Effector memory CD8-positive, alpha-beta T cell (primary cell): ENCODE measurements at places on chromosomes 16 and 17.

GRCh38 chr17:58379511-58379824 is 27.5 kb upstream of the SUPT4H1 start:
- no peak for DNase-seq
- H3K4me1 ChIP-seq, result peaks cover 36% of the 10 kb centered on the region
- no peaks in the 10 kb centered on the region for H3K27me3 ChIP-seq
- no peak overlapping the region for H3K4me3 ChIP-seq

- no peak for DNase-seq
- H3K4me3 ChIP-seq, result no peak overlapping the region
- no peaks in the 10 kb centered on the region for H3K4me1 ChIP-seq
- no peaks in the 10 kb centered on the region for H3K36me3 ChIP-seq
- H3K27ac ChIP-seq, result no peak overlapping the region
Measured at GRCh38 chr16:18072161-18072560, 264.4 kb downstream of the NPIPA8 start.

DNA sequence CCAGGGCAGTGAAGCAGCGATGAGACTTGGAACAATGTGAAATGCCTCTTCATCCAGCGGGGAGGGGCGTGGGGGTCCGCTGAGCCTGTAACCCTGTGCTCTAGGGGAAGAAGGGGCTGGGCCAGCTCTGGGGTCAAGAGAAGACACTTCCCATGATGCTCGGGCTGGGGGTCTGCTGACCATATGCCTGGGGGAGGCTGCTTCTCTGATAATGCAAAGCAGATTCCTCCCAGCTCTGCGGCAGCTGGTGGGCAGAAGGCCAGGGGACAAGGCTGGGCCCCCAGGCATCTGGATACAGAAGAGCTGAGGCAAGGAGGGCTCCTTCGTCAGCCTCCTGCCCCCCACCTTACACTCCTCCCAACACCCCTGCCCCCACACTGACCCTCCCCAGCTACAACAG is 24.7 kb downstream of the NGFR start:
- no peak overlapping the region for H3K4me3 ChIP-seq
- DNase-seq, result no peak
- no peaks in the 10 kb centered on the region for H3K36me3 ChIP-seq
- no peak overlapping the region for H3K27ac ChIP-seq

DNA sequence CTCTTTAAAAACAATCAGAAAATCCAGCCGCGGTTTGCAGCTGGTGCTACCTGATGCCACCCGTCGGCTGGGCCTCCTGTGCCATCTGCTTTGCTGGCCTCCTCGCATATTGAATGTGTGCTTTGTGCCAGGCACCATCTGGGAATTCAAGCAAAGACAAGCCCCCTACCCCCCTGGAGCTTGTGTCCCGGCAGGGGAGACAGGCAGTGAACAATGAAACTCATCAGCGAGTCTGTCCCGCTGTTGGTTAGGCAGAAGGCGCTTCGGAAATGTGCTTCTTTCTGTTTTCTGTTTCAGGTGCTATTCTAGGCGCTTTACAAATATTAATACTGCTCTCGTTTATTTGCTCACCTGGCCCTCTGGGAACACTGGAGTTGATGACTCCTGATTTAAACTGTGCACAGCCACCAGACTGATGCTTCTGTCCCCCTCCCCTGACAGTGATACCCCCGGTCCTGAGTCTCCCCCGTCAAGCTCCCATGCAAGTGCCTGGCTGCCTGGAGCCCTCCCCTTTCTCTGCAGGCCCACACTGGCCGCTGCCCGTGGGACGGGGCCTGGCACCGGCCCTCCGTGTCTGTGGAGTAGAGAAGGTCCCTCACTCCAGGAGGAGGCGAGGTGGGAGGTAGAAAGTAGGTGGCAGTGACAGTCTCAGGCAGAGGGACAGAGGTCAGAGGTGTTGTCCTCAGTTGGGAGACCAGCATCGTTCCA is 126.1 kb upstream of the PLCG2 start:
- peaks cover 10% of the 10 kb centered on the region for H3K36me3 ChIP-seq
- H3K4me3 ChIP-seq, result no peak overlapping the region
- no peak for DNase-seq
- no peaks in the 10 kb centered on the region for H3K27me3 ChIP-seq
- peaks cover 8% of the 10 kb centered on the region for H3K4me1 ChIP-seq

DNA sequence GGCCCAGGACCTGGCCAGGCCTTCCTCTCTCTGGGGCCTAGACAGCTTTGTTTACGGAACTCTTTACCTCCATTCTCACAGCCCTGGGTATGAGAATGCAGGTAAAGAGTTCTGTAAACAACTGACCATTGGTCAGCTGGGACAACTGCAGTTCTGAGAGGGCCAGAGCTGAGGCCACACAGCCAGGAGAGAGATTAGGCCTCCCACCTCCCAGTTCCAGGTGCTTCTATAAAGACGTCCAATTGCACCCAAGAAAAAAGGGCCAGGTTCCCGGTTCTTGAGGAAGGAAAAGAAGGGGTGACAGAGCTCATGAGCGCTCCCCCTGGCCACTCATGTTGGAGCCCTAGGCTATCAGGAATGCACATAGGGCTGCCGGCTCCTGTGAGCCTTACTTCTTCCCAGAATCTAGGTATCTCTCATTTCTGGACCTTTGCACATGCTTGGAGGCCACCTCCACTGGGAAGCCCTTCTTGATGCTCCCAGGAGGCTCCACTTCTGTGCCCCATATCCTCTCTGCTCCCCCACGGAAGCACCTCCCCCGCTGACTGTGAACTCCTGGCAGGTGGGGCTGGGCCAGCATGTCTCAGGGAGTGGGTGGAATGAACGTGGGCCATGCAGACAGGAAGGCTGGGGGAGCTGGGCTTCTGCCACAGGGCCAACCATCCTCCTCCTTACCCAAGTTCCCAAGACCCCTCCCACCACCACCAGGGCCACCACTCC is 13.1 kb downstream of the CNGB1 start:
- H3K27ac ChIP-seq, result no peak overlapping the region
- peaks cover 14% of the 10 kb centered on the region for H3K27me3 ChIP-seq
- H3K4me1 ChIP-seq, result no peaks in the 10 kb centered on the region
- H3K36me3 ChIP-seq, result no peaks in the 10 kb centered on the region
- H3K4me3 ChIP-seq, result no peak overlapping the region

- peaks cover 35% of the 10 kb centered on the region for H3K36me3 ChIP-seq
- H3K27ac ChIP-seq, result peak within 1 kb of the TSS; percentile 88
- peak within 1 kb of the TSS; percentile 86 for H3K4me3 ChIP-seq
- peaks cover 23% of the 10 kb centered on the region for H3K4me1 ChIP-seq
- H3K27me3 ChIP-seq, result no peaks in the 10 kb centered on the region
Measured at GRCh38 chr17:41966463-41967140, at the start of gene CNP. TSS of gene CNP (plus strand) at chr17:41966795. CDS start at chr17:41966885, 90 bp downstream.

DNA sequence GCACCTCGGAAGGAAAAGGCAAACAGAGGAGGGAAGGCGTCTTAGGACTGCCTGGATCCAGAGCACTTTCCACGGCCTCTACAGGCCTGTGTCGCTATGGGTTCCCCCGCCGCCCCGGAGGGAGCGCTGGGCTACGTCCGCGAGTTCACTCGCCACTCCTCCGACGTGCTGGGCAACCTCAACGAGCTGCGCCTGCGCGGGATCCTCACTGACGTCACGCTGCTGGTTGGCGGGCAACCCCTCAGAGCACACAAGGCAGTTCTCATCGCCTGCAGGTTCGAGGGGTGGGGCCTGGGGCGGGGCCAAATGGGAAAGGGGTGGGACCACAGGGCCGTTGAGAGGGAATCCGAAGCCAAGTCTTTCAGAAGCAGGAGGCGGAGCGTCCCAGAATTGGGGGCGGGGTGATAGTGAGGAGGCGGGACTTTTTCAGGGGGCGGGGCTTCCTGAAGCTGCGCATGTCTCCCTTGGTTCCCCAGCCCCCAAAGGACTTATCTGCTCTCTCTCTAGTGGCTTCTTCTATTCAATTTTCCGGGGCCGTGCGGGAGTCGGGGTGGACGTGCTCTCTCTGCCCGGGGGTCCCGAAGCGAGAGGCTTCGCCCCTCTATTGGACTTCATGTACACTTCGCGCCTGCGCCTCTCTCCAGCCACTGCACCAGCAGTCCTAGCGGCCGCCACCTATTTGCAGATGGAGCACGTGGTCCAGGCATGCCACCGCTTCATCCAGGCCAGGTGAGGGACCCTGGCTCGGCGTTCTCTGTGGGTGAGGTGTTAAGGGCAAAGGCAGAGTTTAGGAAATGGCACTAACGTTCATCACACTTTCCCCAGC is 939 bp downstream of the BCL6B start:
- H3K36me3 ChIP-seq, result peaks cover 22% of the 10 kb centered on the region
- no peaks in the 10 kb centered on the region for H3K27me3 ChIP-seq
- peaks cover 32% of the 10 kb centered on the region for H3K4me1 ChIP-seq
- DNase-seq, result peak; percentile 98

DNA sequence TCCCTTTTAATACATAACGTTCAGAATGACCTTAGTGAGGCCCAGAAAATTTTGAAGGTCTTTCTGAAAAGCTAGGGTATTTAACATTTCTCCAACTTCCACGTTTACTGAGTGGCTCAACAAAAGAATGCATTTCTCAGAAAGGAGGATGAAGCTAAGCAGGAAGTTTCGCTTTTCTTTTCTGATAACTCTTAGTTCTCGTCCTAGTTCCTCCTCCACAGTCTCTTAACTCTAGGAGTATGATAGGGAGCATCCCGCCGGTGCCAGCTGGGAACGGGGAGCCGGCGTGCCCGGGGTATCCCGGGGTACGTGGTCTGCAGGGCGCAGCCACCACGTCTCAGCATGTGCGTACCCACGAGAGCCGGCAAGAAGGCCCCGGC is 363 bp downstream of the KARS1 start:
- peak overlapping the region; percentile 99 for H3K4me3 ChIP-seq
- H3K4me1 ChIP-seq, result peaks cover 38% of the 10 kb centered on the region
- peak overlapping the region; percentile 98 for H3K27ac ChIP-seq
- H3K36me3 ChIP-seq, result peaks cover 76% of the 10 kb centered on the region

GRCh38 chr17:38871247-38872015 is 1.6 kb downstream of the LASP1 start:
- H3K4me3 ChIP-seq, result peak overlapping the region; percentile 99
- peaks cover 66% of the 10 kb centered on the region for H3K36me3 ChIP-seq
- peaks cover 65% of the 10 kb centered on the region for H3K4me1 ChIP-seq
- no peaks in the 10 kb centered on the region for H3K27me3 ChIP-seq
- peak overlapping the region; percentile 100 for H3K27ac ChIP-seq

DNA sequence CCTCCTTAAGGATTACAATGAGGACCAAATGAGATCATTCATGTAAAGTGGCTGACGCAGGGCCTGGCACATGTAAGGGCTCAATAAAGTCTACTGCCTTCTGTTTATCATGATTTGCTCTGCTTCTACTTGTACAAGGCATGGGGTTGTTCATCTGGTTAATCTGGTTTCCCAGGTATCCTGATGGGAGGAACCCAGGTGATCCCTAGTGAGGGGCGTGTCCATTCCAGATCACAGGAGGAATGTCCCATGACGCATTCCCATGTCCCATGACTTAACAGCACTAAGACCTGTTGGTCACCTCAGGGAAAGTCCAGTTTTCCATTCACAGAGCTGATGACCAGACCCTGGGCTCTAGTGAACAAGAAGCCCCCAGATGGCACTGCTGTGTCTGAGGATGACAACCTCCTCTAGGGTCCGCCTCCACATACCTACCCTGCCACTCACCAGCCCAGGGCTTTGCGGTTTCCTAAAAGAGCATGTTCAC is 11.5 kb upstream of the TPPP3 start:
- H3K4me1 ChIP-seq, result no peaks in the 10 kb centered on the region
- no peaks in the 10 kb centered on the region for H3K36me3 ChIP-seq
- no peak overlapping the region for H3K27ac ChIP-seq
- no peak for DNase-seq
- no peak overlapping the region for H3K4me3 ChIP-seq
- H3K27me3 ChIP-seq, result peaks cover 4% of the 10 kb centered on the region

- no peak for DNase-seq
- no peak overlapping the region for H3K4me3 ChIP-seq
- H3K27me3 ChIP-seq, result no peaks in the 10 kb centered on the region
- peak overlapping the region; percentile 65 for H3K27ac ChIP-seq
- H3K36me3 ChIP-seq, result peaks cover 72% of the 10 kb centered on the region
Measured at GRCh38 chr17:4087911-4088693, 54.7 kb downstream of the ZZEF1 start.

- no peak overlapping the region for H3K4me3 ChIP-seq
- no peak for DNase-seq
- no peaks in the 10 kb centered on the region for H3K36me3 ChIP-seq
- no peak overlapping the region for H3K27ac ChIP-seq
Measured at GRCh38 chr16:86381491-86381890, 128.8 kb upstream of the FOXF1 start.

GRCh38 chr16:46583036-46583435 is 38.1 kb downstream of the SHCBP1 start:
- H3K27ac ChIP-seq, result no peak overlapping the region
- peak overlapping the region; percentile 19 for H3K4me3 ChIP-seq
- no peaks in the 10 kb centered on the region for H3K36me3 ChIP-seq
- H3K4me1 ChIP-seq, result peaks cover 5% of the 10 kb centered on the region
- no peak for DNase-seq

GRCh38 chr17:661509-661908 is 53.1 kb downstream of the VPS53 start:
- no peaks in the 10 kb centered on the region for H3K27me3 ChIP-seq
- H3K4me3 ChIP-seq, result no peak overlapping the region
- H3K4me1 ChIP-seq, result peaks cover 1% of the 10 kb centered on the region
- no peak for DNase-seq

GRCh38 chr17:64115822-64116534 is 14.0 kb downstream of the ERN1 start:
- no peaks in the 10 kb centered on the region for H3K27me3 ChIP-seq
- H3K27ac ChIP-seq, result no peak overlapping the region
- DNase-seq, result no peak
- peaks cover 50% of the 10 kb centered on the region for H3K36me3 ChIP-seq
- peaks cover 49% of the 10 kb centered on the region for H3K4me1 ChIP-seq
- peak overlapping the region; percentile 61 for H3K4me3 ChIP-seq

GRCh38 chr17:7444682-7445618 is at the start of gene CHRNB1:
TSS of gene CHRNB1 (plus strand) at chr17:7445061. CDS start at chr17:7445128, 67 bp downstream.
- H3K27ac ChIP-seq, result no peak within 1 kb of the TSS
- H3K4me1 ChIP-seq, result peaks cover 20% of the 10 kb centered on the region
- peaks cover 69% of the 10 kb centered on the region for H3K27me3 ChIP-seq

DNA sequence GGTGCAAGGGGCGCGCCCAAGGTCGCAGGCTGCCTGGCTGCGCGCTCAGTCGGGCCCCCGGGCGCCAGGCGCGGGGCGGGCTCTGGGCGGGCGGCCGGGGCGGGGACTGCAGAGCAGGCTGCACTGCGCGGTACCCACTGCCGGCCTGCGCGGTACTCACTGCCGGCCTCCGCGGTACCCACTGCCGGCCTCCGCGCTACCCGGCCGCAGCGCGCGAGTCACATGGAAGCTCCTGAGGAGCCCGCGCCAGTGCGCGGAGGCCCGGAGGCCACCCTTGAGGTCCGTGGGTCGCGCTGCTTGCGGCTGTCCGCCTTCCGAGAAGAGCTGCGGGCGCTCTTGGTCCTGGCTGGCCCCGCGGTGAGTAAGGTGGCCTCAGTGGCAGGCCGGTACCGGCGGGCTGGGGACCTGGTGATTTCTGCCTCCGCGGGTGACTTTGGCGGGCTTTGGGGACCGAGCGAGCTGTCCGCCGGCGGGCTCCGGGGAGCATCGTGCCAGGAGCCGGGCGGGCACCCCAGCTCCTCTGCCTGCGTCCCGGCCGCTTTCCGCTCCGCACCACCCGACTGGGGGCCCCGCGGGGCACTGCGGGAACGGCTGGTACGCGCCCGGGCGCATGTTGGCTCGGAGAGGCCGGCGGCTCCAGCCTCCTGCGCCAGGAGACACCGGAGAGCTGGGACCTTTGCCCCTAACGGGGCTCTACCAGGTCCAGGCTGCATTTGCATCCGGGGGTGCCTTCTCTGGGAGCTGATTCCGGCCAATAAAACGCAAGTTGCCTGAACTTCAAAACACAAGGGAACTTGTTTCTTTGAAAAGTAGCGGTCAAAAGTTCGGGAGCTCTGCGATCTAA is at the start of gene SLC47A1:
Gene SLC47A1 (plus strand): TSS at position 137 of the 844 bp plus-strand sequence. CDS start 86 bp downstream, at position 223.
- H3K27me3 ChIP-seq, result peaks cover 52% of the 10 kb centered on the region
- peak within 1 kb of the TSS; percentile 49 for H3K4me3 ChIP-seq
- H3K27ac ChIP-seq, result no peak within 1 kb of the TSS
- peaks cover 10% of the 10 kb centered on the region for H3K4me1 ChIP-seq
- no peak for DNase-seq
